ENCODE measurements at places on chromosomes 6 and 20.

GRCh38 chr6:42819803-42820511 is 38.1 kb downstream of the BICRAL start:
- peaks cover 3% of the 10 kb centered on the region for H3K36me3 ChIP-seq
- no peaks in the 10 kb centered on the region for H3K27me3 ChIP-seq
- no peak overlapping the region for H3K27ac ChIP-seq
- peaks cover 19% of the 10 kb centered on the region for H3K4me1 ChIP-seq
- peak; percentile 30 for DNase-seq

GRCh38 chr6:35259948-35260590 is 534 bp downstream of the ZNF76 start:
- DNase-seq: peak; percentile 92
- peak overlapping the region; percentile 97 for H3K27ac ChIP-seq

DNA sequence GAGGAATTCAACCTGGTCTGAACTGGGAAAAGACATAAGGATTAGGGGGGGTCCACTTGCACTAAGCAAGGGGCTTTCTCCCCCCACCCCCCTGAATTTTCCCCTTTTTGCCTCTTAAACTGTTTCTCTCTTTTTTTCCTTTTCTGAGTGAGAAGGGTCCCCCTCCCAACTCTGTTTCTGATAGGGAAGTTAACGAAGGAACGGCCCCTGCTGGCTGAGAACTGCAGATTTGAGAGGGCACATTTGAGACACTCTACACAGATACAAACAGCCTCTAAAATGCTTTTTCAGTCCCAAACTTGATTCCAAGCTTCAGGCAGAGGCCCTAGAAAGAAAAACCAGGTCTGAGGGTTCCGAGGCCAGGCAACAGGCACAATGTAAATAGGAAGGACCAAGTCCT is 91.7 kb downstream of the JARID2 start:
- H3K4me1 ChIP-seq: peaks cover 64% of the 10 kb centered on the region
- no peaks in the 10 kb centered on the region for H3K27me3 ChIP-seq

GRCh38 chr6:24568683-24569082 is 73.9 kb downstream of the ALDH5A1 start:
- no peaks in the 10 kb centered on the region for H3K36me3 ChIP-seq
- DNase-seq: no peak
- H3K4me1 ChIP-seq: no peaks in the 10 kb centered on the region
- H3K27ac ChIP-seq: no peak overlapping the region
- H3K27me3 ChIP-seq: no peaks in the 10 kb centered on the region
- no peak overlapping the region for H3K4me3 ChIP-seq

- H3K27me3 ChIP-seq: no peaks in the 10 kb centered on the region
- no peak for DNase-seq
- no peaks in the 10 kb centered on the region for H3K36me3 ChIP-seq
- H3K4me3 ChIP-seq: no peak overlapping the region
- no peak overlapping the region for H3K27ac ChIP-seq
- H3K4me1 ChIP-seq: no peaks in the 10 kb centered on the region
Measured at GRCh38 chr20:1307171-1307570, 21.8 kb downstream of the SDCBP2 start.

GRCh38 chr6:37893257-37893656 is 73.7 kb downstream of the ZFAND3 start:
- DNase-seq: peak; percentile 12
- H3K27ac ChIP-seq: peak overlapping the region; percentile 34
- peaks cover 13% of the 10 kb centered on the region for H3K4me1 ChIP-seq
- H3K36me3 ChIP-seq: no peaks in the 10 kb centered on the region
- no peak overlapping the region for H3K4me3 ChIP-seq
- no peaks in the 10 kb centered on the region for H3K27me3 ChIP-seq

DNA sequence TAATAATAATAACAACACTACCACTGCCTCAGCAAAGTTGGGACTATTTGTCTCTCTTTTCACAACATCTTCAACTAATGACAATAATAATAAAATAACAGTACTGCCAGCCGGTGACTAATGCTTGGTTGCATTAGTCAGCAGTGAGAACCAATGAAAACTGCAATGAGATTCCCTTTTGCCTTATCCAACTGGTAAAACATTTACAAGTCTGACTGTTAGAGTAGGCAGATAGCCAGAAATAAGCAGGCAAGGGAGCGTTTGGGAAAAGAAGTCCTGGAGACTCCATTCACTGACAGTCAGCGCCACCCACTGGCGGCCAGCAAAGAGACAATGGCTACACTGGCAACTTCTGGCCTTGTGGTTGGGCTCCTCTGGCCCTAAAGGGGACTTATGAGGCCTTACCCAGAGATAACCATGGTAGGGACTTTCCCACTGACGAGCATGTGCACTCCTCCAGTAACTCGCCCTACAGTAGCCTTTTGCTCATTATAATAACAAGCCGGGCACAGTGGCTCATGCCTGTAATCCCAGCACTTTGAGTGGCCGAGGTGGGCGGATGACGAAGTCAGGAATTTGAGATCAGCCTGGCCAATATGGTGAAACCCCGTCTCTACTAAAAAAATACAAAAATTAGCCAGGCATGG is 3.4 kb upstream of the NSFL1C start:
- peaks cover 43% of the 10 kb centered on the region for H3K4me1 ChIP-seq
- no peaks in the 10 kb centered on the region for H3K27me3 ChIP-seq
- peak; percentile 55 for DNase-seq
- H3K36me3 ChIP-seq: no peaks in the 10 kb centered on the region
- no peak overlapping the region for H3K27ac ChIP-seq

GRCh38 chr6:48777411-48777810 is 666.4 kb upstream of the PTCHD4 start:
- H3K4me1 ChIP-seq: no peaks in the 10 kb centered on the region
- no peak overlapping the region for H3K27ac ChIP-seq
- no peak overlapping the region for H3K4me3 ChIP-seq
- DNase-seq: no peak
- no peaks in the 10 kb centered on the region for H3K27me3 ChIP-seq

GRCh38 chr6:169626649-169627048 is 75.2 kb downstream of the WDR27 start:
- no peak for DNase-seq
- no peaks in the 10 kb centered on the region for H3K36me3 ChIP-seq
- H3K4me1 ChIP-seq: no peaks in the 10 kb centered on the region
- no peak overlapping the region for H3K27ac ChIP-seq
- no peak overlapping the region for H3K4me3 ChIP-seq

DNA sequence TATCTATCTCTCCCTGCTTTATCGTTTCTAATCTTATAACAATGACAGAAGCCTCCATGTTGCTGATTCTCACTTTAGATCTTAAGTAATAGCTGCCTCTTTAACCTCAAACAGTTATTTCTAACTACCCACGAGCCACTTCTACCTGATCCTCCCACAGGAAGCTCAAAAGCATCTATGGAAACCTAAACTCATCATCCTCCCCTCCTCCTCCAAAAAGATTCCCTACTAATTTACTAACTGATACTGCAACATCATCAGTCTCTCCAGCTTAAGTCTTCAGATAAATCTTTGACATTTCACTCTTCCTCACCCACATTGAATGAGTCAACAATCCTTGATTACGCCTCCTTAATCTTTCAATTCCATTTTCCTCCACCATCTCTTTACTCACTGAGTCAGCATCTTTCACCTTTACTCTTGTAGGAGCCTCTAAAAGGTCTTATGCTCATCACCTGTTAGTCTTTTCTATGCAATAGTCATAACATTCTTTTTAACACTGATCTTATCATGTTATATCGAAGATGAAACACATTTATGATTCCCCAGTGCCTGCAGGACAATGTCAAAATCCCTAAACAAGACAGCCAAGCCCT is 526.7 kb upstream of the CDH4 start:
- H3K27ac ChIP-seq: no peak overlapping the region
- DNase-seq: no peak
- no peaks in the 10 kb centered on the region for H3K4me1 ChIP-seq
- H3K36me3 ChIP-seq: no peaks in the 10 kb centered on the region
- no peaks in the 10 kb centered on the region for H3K27me3 ChIP-seq

DNA sequence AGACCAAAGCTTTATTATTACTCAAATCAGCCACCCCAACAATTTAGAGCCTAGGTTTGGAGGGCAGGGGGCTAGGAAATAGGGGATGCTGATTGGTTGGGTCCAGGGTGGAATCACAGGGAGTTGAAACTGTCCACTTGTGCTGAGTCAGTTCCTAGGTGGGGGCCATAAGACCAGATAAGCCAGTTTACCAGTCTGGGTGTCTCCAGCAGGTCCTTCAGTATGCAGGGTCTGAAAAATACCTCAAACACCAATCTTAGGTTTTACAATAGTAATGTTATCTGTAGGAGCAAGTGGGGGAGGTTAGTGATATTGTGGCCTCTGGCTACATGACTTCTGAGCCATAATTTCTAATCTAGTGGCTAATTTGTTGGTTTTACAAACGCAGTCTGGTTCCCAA is 63.2 kb downstream of the UBR2 start:
- H3K36me3 ChIP-seq: peaks cover 41% of the 10 kb centered on the region
- DNase-seq: no peak
- H3K27me3 ChIP-seq: no peaks in the 10 kb centered on the region
- H3K27ac ChIP-seq: no peak overlapping the region
- H3K4me3 ChIP-seq: no peak overlapping the region

- H3K4me1 ChIP-seq: no peaks in the 10 kb centered on the region
- DNase-seq: no peak
- H3K4me3 ChIP-seq: no peak overlapping the region
- H3K36me3 ChIP-seq: no peaks in the 10 kb centered on the region
- H3K27me3 ChIP-seq: no peaks in the 10 kb centered on the region
- no peak overlapping the region for H3K27ac ChIP-seq
Measured at GRCh38 chr6:162343936-162344645, 383.5 kb downstream of the PRKN start.

DNA sequence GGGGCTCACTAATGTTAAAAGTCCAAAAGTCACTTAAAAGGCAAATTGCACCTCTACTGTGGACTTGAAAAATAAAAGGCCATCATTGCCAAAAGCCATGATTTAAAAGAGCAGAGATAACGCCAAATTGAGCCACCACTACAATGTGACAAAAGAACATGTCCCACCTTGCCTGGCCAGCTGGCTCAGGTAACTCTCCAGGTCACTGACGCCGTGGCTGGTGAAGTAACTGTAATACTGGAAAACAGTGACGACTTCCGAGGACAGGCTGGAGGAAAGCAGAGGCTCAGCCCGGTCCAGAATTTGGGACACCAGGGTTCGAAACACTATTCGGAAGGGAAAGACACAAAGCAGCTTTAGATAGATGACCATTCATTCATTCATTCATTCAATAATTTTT is 29.3 kb upstream of the ARMH2 start:
- no peak for DNase-seq
- no peaks in the 10 kb centered on the region for H3K4me1 ChIP-seq
- no peaks in the 10 kb centered on the region for H3K27me3 ChIP-seq
- peaks cover 17% of the 10 kb centered on the region for H3K36me3 ChIP-seq
- H3K27ac ChIP-seq: no peak overlapping the region
- no peak overlapping the region for H3K4me3 ChIP-seq

Measured in B cell (primary cell).